ENCODE measurements at places on chromosomes 11 and 22.
A peak's percentile ranks its signal among the peaks of the same experiment; 100 is the strongest.

GRCh38 chr22:47016631-47017030, 254.2 kb downstream of the TBC1D22A start:
- no peak overlapping the region for H3K27ac ChIP-seq
- H3K4me1 ChIP-seq, result no peaks in the 10 kb centered on the region
- H3K4me3 ChIP-seq, result no peak overlapping the region
- DNase-seq, result no peak

GRCh38 chr22:33519974-33520903, 400.0 kb downstream of the LARGE1 start:
- no peaks in the 10 kb centered on the region for H3K36me3 ChIP-seq
- no peak overlapping the region for H3K27ac ChIP-seq
- no peaks in the 10 kb centered on the region for H3K4me1 ChIP-seq
- no peaks in the 10 kb centered on the region for H3K27me3 ChIP-seq
- no peak for DNase-seq

DNA sequence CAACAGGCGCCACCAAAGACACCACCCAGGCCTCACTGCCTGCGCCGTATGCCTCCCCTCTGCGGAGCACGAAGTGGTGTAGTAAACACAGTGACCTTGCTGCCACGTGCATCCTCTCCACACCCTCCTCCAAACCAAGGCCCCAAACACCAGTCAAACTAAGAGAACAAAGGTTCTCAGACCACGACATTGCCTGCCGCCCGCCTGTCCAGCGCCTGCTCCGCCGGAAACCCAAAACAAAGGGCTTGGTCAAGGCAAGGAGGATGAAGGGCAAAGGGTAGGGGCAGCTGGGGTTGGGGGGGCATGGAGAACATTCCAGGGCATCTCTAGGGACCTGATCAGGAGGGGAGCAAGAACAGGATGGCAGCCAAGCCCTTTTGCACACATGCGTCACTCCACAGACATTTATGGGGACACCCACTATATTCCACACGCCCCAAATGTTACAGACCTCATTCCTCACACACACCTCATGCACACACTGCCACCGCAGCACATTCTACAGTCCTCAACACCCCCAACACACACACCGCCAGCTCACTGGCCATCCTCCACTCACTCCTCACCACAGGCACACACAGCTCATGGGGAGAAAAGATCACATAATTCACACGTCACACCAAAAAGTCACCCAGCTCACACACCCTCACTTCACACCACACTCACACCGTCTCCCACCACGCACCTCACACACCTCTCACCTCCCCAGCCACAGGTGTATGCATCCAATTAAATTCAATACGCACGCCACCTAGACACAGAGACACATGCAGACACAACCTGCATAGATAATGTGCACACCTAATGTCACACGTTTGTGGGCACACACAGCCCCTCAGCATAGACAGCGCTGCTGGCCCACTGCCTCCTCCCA, 34.5 kb downstream of the PDE2A start:
- no peak for DNase-seq
- H3K27ac ChIP-seq, result no peak overlapping the region
- H3K4me3 ChIP-seq, result no peak overlapping the region
- H3K27me3 ChIP-seq, result peaks cover 18% of the 10 kb centered on the region

GRCh38 chr11:72637926-72638325, 36.3 kb downstream of the PDE2A start:
- no peaks in the 10 kb centered on the region for H3K36me3 ChIP-seq
- no peak overlapping the region for H3K27ac ChIP-seq
- peaks cover 18% of the 10 kb centered on the region for H3K27me3 ChIP-seq
- DNase-seq, result no peak

DNA sequence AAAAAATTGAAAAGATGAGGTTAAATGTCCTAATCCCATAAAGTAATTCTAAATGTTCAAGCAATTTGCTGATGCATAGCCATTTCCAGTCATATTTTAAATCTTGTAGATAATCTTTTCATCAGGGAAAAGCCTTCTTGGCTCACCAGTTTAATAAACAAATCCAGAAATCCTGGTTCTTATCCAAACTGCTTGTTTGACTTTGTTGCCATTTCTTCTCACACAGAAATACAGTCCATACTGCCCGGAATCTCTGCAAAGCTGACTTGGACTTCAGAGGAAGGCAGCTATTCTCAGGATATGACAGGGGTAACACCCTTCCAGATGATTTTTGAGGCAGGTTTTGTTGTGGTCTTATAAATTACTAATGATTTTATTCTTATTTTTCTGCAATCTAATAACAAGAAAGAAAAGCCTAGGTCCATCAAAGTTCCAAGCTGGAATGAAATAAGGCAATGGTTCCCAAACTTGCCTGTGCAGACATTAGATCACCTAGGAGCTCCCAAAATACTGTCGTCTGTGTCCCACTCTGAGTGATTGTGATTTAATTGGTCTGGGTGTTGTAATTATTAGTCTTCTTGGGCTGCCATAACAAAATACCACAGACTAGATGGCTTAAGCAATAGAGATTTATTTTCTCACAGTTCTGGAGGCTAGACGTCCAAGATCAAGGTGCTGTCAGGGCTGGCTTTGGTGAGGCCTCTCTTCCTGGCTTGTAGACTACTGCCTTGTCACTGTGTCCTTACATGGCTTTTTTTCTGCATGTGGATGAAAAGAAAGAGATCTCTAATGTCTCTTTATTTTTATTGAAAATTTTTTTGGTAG, 55.1 kb upstream of the RCE1 start:
- H3K4me3 ChIP-seq, result no peak overlapping the region
- no peak overlapping the region for H3K27ac ChIP-seq
- no peak for DNase-seq
- no peaks in the 10 kb centered on the region for H3K36me3 ChIP-seq
- peaks cover 22% of the 10 kb centered on the region for H3K4me1 ChIP-seq

GRCh38 chr22:40406063-40406890, 35.9 kb downstream of the SGSM3 start:
- H3K4me1 ChIP-seq, result no peaks in the 10 kb centered on the region
- H3K36me3 ChIP-seq, result peaks cover 37% of the 10 kb centered on the region
- no peak for DNase-seq

- no peak overlapping the region for H3K4me3 ChIP-seq
- peaks cover 76% of the 10 kb centered on the region for H3K4me1 ChIP-seq
- H3K27ac ChIP-seq, result peak overlapping the region; percentile 99
- no peaks in the 10 kb centered on the region for H3K27me3 ChIP-seq
Measured at GRCh38 chr11:120340529-120340928, 4.3 kb downstream of the ARHGEF12 start.

- H3K27me3 ChIP-seq, result peaks cover 13% of the 10 kb centered on the region
- H3K4me1 ChIP-seq, result no peaks in the 10 kb centered on the region
- H3K36me3 ChIP-seq, result no peaks in the 10 kb centered on the region
- H3K27ac ChIP-seq, result no peak overlapping the region
Measured at GRCh38 chr22:20173772-20174171, 22.9 kb upstream of the CCDC188 start.

Measured in transverse colon (tissue), 4 donors.